ENCODE measurements at places on chromosomes 11 and 22.
A peak's percentile ranks its signal among the peaks of the same experiment; 100 is the strongest.

DNA sequence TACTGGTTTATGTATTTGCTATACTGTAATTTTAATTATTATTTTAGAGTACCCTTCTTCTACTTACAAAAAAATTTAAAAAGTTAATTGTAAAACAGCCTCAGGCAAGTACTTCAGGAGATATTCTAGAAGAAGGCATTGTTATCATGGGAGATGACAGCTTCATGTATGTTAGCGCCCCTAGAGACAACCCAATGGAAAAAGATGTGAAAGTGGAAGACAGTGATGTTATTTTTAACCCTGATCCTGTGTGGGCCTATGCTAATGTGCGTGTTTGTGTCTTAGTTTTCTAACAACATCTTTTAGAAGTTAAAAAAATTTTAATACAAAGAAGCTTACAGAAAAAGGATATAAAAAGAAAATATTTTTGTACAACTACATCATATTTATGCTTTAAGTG is 205.0 kb downstream of the FAM76B start:
- DNase-seq = no peak

DNA sequence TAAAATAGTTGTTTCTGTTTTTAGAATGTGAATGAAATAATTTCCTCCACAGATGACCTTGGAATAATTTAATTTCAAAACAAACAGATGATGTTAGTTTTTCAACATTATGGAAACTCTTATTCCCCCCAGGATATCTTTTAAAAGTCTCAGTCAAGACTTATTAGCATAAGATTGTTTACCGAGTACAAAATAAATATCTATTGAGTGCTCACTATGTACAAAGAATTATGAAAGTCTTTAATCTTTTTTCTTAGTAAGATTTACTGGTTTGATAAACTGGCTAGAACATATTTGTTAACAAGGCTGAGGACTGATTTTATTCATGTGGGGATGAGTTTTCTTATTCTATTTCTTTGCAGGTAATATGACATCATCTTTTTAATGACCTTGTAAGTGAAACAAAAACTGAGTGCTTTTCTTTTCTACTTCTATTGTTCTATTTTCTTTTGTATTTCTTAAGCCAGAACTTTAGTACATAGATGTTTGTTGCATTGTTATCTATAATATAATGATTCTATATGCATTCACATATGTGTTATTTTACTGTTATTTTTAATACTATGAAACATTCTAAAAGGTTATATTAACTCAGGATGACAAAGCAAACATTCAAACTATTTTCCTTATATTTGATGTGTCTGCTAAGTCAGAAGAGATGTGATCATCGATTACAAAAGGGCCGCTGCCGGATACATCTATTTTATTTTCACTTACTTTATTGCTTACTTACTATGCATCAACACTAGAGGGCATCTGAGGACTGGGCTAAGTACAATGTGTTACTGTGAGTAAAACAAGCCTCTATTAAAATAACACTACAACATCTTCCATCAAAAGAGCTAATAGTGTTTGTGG is 111.0 kb upstream of the ARHGAP42 start:
- DNase-seq = no peak

DNA sequence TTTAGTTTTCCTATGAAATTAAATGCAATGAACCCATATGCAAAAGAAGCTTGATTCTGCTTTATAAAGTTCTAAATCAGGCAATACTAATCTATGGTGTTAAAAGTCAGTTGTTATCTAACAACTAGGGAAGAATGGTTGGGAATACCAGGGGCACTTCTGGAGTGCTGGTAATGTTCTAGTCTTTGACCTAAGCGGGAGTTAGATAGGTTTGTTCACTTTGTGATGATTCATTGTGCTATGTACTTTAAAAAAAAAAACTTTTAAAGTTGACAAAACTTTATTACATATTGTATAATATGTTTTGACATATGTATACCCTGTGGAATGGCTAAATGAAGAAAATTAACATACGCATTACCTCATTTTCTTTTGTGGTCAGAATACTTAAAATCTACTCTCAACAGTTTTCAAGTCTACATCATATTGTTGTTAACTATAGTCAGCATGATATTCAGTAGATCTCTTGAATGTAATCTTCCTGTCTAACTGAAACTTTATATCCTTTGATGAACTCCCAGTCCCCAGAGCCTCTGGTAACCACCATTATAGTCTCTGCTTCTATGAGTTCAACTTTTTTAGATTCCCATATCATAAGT is 39.2 kb downstream of the BIRC2 start:
- no peak for DNase-seq

DNA sequence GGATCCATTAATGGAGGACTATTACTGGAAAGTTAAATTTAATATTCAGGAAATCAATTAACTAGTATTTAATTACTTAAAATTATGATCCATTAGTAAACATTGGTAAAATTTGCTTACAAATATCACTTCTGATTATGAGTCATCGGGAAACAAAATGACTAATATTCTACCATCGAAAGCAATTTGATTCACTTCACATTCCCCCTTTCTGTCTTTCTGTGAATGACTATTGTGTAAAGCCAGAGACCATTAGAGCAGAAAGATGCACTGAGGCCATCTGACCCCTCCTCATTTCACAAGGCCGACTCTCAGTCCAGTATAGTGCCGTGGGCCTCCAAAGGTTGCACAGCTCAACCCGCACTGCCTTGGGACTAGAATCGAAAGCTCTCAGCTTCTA is 619.0 kb downstream of the OPCML start:
- DNase-seq = no peak

GRCh38 chr11:102186551-102187191 is 76.4 kb downstream of the YAP1 start:
- no peak for DNase-seq

DNA sequence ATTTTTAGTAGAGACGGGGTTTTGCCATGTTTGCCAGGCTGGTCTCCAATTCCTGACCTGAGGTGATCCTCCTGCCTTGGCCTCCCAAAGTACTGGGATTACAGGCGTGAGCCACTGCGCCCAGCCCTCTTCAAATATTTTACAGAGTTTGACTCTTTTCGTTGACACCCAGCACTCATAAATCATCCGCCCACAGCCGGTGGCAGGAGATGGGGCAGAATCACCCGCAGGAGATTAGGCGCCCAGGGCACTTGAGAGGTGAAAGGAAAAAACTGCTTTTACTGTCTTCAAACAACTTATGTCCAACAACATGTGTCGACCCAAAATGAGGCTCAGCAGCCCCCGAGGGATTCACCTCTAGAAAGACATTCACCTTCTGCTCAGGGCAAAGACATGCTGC is 56.9 kb downstream of the OSBP2 start:
- no peak for DNase-seq

GRCh38 chr22:50564289-50564688 is 1.6 kb upstream of the SYCE3 start:
- no peak for DNase-seq

DNA sequence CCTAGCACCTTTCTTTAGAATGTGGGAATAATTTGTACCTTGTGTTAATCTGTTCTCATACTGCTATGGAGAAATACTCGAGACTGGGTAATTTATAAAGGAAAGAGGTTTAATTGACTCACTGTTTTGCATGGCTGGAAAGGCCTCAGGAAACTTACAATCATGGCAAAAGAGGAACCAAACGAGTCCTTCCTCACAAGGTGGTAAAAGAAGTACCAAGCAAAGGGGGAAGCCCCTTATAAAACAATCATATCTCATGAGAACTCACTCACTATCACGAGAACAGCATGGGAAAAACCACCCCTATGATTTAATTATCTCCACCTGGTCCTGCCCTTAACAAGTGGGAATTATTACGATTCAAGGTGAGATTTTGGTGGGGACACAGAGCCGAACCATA is 127.1 kb upstream of the ANO3 start:
- no peak for DNase-seq

DNA sequence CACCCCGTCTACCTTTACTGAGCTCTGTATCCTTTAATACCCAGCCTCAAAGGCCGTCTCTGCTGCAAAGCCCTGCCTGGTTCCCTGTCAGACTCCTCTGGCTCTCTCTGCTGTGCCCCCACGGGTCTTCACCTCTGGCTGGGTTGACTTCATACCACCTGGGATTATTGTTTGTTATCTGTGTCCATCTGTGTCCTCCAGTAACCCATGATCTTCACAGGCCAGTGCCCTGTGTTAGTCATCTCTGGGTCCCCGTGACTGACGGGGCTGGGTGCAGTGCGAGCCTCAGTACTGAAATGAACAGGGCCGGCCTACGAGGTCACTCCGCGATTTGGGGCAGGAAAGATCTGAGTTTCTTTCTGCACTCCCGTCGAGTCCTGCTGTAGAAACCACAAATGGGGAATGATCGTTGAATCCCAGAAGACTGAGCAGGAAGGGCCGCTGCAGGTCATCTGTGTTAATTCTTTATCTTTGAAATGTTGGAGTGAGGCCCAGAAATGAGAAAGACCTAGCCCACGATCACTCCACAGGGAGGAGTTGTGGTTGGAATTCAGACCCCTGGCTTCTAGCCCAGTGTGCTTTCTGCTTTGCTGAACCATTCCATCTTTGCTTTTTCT is 12.3 kb upstream of the TUB start:
- no peak for DNase-seq

GRCh38 chr11:13297917-13298356 is 20.3 kb downstream of the BMAL1 start:
- no peak for DNase-seq

DNA sequence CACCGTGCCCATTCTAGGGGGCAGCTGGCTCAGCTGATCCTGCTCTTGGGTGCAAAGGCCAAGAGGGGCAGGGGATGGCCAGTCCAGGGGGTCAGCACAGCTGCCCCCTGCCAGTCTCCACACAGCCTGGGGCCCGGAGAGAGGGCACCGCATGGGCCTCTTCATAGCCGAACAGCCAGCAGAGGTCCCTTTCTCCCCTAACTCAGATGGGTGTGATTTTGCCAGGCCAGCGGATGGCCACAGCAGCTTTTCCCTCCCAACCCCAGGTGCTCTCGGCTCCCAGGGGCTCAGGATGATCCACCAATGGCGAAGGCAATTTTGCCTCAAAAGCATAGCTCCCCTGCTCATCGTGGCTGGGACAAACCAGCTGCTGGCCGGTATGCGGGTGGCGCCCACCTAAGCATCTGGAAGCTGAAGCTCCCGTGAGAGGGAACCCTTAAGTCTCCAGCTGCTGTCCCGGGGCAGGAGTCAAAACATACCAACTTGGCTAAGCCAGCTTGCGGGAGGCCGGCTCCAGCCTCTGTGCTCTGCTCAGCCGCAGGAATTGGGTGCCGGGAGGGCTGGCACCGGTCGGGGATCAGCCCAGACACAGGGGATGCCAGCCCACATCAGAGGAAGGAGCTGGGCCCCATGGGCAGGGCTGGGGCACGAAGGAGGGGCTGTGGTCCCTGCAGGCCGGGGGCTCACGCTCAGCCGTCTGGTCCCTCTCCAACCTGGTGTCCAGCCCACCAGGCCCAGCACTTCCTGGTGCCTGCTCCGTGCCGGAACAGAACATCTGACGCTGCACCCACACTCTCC is 30.5 kb upstream of the GNB1L start:
- no peak for DNase-seq

GRCh38 chr22:39908737-39909136 is 7.9 kb downstream of the GRAP2 start:
- peak; percentile 49 for DNase-seq

DNA sequence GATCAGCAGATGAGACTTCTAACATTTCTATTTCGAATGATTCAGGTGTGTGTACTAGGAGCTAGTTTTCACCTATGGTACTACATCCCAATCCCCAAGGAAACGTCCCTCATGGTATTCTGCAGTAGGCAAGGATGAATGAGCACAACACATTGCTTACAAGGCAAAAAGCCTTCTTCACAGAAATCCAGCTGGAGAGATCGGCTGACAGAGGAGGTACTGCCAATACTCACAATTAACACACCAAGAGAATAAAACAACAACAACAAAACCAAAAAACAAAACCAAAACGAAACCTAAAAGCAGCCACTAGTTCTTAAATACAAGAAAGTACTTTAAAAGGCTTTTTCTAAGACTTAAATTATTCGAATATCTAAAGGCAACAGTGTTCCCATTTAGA is 101.4 kb downstream of the PICALM start:
- DNase-seq = no peak

DNA sequence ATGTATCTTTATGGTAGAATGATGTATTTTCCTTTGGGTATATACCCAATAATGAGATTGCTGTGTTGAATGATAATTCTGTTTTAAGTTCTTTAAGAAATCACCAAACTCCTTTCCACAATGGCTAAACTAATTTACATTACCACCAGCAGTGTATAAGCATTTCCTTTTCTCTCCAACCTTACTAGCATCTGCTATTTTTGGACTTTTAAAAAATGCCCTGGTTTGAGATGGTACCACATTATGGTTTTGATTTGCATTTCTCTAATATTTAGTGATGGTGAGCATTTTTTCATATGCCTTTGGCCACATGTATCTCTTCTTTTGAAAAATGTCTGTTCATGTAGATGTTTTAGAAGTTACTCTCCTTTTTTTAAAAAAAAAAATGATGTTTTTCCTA is 142.0 kb downstream of the METTL15 start:
- no peak for DNase-seq

DNA sequence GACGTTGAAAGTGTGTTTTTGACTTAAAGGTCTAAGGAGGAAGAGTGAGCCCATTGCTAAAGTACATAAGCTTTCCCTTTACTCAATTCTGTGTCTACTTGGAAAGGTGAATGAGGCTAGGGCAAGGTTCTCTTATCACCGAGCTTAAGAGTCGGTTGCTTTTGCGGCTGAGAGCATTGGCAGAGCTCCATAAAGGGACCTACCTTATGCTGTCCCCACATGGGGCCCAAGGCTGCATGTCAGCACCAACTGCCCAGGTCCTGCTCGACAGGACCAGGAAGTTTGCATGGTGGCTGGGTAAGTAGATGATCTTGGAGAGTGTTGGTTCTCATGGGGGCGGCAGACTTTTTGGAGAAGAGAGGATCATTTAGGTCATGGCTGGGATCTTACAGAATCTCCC is 91.2 kb downstream of the ZBTB16 start:
- no peak for DNase-seq

GRCh38 chr11:118878163-118878563 is 5.5 kb upstream of the CXCR5 start:
- no peak for DNase-seq
